LHCN-M2 (cell line): ENCODE measurements at places on chromosomes 13 and 19. TPM values are rescaled to one million over a fixed set of nuclear protein-coding genes. Genes with fewer than 3 reads are reported as not detected.

- no peak for DNase-seq
These were observed 27.5 kb downstream of the HSPH1 start for GRCh38 chr13:31134039-31134711.

- no peak for DNase-seq
These were observed 164.4 kb downstream of the LMO7 start for GRCh38 chr13:75800545-75800944.

DNA sequence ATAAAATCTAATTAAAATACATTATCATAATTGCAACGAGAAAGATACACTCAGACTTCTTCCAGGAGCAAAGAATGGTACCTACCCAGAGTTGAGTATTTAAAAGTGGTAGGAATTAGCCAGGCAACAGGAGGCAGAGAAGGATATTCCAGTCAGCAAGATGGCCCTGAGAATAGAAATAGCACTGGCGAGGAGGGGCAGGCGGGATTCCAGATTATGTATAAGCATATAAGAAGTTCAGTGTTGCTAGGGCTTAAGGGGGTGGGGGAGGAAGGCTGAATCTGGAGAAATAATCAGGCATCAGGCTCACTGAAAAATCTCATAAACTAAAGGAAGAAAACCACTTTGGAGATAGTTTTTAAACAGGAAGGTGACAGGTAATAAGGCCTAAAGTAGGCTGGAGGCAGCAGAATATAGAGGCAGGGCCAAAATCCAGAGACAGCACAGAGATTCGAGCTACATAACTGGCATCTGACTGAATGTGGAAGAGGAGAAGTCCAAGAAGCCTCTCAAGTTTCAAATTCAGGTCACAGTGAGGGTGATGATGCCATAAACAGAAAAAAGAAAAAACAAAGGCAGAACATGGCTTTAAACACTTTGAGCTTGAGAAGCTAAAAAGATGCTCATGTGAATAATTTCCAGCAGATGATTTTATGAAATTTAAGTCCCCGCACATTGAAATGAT, 7.5 kb downstream of the KPNA3 start:
- DNase-seq = no peak

GRCh38 chr13:33642374-33643065, 175.4 kb upstream of the RFC3 start:
- peak; percentile 85 for DNase-seq

DNA sequence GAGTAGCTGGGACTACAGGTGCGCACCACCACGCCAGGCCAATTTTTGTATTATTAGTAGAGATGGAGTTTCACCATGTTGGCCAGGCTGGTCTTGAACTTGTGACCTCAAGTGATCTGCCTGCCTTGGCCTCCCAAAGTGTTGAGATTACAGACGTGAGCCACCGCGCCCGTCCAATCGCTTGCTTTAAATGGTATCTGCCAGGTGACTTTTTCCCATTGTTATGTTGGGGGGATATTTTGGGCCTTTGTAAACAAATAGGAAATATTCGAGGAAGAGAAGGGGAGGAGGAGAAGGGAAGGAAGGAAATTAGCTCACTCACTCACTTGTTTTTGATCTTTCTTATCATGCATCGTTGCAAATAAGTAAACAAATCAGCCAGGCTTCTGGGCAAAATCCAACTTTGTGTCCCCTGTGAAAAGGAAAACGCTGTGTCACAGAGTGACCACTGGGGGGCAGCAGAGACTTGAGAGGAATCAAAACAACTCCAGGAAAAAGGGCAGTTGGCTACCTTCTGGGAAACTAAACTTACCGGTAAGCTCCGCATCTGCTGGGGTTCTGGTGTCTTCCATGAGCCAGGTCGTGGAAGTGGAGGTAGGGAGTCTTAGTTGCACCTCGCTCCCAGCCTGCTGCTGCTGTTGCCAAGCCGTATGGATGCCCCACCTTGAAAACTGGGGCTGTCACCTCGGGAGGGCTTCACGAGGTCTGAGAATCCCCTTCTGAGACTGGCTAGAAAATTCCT, 9.3 kb upstream of the RANBP3 start:
- DNase-seq = peak; percentile 57

DNA sequence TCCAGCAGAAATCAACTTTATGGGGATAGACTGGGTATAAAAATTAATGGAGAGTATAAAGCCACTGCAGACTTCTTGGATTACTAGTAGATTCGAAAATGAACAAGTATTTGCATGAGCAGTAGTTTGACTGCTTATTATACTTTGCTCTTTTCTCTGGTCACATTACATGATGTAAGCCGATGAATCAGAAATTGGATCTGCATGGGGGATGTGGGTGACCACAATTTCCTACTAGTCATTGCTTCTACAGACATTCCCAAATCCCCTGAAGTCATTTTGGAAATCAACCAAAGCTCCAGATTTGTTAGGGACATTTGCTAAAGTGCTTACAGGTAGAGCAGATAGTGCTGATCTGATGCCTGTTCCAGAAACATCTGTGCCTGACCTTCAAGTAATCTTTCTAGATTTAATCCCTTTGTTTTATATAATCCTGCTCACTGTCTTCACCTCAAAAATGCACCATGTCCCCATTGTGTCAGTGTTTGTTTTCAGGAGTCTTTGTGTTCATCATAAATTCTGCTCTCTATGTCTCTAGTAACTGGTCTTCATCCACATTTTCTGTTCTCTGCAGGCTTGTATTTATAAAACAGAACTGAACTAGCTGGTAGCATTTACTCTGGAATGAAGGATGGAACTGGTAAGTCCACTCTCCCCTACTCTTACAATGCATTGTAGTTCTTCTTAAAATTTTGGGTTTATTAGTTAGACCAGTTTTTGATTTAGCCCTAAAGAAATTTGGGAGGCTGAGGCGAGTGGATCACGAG, 201.5 kb upstream of the CSNK1A1L start:
- DNase-seq = peak; percentile 97

DNA sequence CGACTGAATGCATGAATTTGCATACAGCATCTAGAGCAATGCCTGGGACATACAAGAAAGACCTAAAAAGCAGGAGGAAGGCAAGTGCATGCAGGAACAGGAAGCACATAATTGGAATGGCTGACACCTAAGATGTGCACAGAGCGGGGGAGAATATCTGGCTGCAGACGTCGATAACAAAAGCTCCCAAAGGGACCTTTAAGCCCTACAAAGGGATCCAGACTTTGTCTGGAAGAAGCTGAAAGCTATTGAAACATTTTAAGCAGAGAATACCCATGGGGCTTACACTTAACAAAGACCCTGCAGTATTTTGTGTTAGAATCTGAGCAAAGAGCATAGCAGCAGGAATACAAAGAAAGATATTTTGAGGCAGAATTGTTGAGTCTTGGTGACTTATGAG, 107.4 kb upstream of the CLDN10 start:
- no peak for DNase-seq

DNA sequence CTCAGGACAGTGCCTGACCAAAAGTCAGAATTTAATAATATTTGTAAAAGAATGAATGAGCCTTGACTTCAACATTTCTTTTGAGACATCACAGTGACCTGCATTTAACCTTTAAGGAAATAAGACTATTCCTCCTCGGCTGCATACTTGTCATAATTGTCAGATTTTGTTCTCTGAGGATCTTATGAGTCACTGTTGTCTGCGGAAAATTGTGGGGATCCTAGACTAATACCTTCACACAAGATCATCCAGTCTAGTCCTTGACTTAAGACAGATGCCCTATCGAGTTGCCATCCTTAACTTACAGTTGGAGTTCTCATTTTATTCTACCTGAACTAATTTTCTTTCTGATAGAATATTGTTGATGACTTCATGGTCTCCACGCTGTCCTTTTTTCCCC, 198.4 kb downstream of the DLEU7 start:
- DNase-seq = peak; percentile 81

- peak; percentile 52 for DNase-seq
These were observed at the start of gene EDNRB for GRCh38 chr13:77918391-77919245. Gene EDNRB, minus strand, starts transcription at chr13:77918831. Its CDS starts 258 bp downstream, at chr13:77918573.

GRCh38 chr13:48725271-48725670, 71.5 kb downstream of the CYSLTR2 start:
- no peak for DNase-seq

- no peak for DNase-seq
These were observed 146.4 kb upstream of the GPC6 start for GRCh38 chr13:93080166-93080565.

ZFP36 gene
- total RNA-seq = 9.3 and 15.0 TPM in 2 replicates

PRKD2 gene
- 17.3 and 25.2 TPM in 2 replicates for total RNA-seq

LRP3 gene
- 63.6 and 67.1 TPM in 2 replicates for total RNA-seq

FAM124A gene
- total RNA-seq = not detected in 2 replicates
